ENCODE measurements at places on chromosomes 11 and 22.

DNA sequence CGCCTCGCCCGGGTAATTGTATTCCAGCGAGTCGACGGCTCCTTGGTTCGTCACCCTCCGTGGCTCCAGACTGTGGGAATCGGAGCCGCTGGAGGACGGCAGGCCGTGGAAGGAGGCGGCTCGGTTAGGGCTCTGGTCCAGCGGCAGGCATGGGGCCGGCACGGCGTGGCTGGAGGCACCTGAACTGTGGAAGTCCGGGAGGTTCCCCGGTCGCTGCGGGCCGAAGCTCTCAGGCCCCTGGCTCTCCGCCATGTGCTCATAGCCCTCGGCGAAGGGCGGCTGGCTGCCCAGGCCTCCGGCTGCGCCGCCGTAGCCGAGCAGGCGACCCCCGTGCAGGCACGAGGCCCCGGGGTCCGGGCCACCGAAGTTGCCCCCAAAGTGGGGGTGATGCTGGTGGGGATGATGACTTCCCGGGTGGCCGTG, 1.7 kb downstream of the MN1 start:
- peak; percentile 28 for DNase-seq

DNA sequence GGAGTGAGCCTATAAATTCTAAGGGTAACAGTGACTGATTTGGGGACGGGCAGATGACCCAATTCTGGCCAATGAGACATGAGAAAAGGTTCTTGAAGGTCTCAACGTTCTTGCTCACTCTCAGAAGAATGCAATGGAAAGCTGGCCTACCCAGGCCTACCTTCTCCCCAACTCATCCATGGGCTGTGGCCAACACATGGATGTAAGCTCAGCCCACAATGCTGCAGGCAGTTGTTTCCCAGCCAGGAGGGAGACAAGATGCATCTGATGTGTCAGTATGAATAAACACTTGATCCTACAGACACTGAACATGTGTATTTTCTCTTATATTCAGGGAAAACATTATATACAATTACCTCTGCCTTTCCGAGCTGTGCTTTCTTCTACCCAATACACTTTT, 24.4 kb downstream of the PI4KA start:
- DNase-seq: no peak

DNA sequence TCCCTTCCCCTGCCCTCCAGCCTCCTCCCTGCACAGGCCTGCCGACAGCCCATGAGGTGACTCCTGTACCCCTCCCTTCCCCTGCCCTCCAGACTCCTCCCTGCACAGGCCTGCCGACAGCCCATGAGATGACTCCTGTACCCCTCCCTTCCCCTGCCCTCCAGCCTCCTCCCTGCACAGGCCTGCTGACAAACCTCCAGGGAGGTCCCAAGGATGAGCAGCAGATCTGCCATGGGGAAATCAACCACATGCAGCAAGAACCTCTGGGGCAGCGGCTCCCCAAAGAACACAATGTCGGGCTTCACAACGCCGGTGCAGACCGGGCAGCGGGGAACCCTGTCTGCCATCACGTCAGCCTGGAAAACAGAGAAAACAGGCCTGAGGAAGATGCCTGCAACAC, 12.3 kb downstream of the SIRT3 start:
- DNase-seq: no peak

DNA sequence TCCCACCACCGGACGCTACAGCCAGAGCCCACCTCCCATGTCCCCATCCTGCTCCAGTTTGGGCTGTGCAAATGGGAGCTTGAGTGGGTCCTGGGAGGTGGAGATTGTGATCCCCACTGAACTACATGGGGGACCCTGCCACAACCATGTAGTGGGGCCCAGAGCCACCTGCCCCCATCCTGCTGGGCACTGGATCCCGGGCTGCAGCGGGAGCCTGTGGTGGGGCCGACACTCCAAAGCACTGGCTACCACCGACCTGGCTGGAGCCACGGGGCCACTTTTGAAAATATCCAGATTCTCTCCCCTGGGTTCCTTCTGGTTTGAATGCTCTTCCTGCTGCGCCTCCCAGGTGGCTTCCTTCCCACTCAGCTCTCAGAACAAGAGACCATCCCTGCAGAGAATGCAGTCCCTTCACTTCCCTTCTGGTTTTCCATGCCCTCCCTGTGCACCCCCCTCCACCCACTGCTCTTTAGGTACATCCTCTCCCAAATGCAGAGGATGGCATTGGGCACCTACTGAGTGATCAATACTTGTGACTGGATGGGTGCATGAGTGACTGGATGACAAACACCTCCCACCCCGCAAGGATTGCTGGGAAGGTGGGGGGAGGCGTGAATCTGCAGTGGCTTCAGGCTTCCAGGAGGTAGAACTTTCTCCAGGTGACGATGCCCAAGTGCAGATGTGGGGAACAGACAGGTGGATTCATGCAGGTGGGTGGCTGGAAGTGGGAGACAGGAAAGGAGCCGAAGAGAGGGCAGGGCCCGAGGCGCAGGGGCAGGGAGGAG, 846 bp upstream of the UNC93B1 start:
- DNase-seq: peak; percentile 99

GRCh38 chr22:48627203-48627602, 1200.5 kb downstream of the BRD1 start:
- no peak for DNase-seq

GRCh38 chr11:15418921-15419320, 304.2 kb downstream of the INSC start:
- no peak for DNase-seq
